Fibroblast of the aortic adventitia (primary cell): ENCODE measurements at places on chromosomes 7 and 10.

DNA sequence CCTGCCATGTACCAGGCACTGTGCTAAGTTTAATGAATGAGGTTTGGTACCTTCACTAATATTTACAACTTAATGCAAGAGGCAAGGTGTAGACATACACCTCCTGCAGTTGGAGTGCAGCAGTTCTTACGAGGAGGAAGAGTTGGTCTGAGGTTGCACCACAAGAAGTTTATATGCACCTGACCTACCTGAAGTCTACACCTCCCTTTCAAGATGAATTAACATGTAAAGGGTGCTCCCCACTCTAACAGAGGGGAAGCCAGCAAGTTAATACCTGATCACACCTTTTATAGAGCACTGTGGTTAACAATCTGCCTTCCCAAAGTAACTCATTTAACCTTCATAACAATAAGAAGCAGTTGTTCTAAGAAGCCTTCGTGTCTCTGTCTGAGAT is 120.0 kb downstream of the LYZL1 start:
- no peak for DNase-seq

DNA sequence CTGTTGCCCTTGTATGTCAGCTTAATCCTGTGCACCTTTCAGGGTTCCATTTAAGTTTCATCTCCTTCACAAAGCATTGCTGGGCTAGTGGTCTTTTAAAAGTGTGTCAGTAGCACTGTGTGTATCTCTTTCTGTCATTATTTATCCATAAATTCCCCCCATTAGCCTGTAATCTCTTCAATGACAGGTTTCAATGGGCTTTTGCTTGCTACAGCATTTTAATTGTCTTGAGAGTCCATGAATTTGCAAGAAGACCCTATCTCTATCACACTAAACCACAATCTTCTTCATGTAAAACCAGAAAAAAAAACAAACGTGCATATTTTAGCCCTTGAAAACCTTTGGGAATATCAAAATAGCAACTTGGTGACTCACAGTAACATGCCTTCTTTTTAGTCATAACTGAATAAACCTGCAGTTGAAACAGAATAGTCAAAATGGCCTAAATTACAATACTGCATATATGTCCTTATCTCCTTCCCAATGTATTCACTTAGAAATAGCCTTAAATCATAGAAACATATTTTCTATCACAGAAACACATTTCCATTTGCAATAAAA is 118.6 kb downstream of the PON1 start:
- DNase-seq = peak; percentile 80

DNA sequence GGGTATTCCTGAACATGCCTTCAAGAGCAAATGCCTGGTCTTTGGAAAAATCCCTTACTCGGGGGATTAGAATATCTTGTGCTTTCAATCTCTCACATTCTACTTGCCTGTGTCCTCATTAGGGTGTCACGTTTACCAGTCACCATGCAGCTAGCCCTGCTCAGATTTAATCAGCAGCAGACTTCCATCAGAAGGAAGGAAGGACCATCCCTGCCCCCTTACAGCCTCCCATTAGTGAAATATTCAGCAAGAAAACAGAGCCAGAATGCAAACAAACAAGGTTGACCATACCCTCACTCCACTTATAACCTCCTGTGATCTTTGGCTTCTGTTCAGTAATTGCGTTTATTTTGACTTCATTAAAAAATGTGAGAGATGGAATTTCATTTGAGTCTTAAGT is 208.6 kb downstream of the CXCL12 start:
- no peak for DNase-seq

DNA sequence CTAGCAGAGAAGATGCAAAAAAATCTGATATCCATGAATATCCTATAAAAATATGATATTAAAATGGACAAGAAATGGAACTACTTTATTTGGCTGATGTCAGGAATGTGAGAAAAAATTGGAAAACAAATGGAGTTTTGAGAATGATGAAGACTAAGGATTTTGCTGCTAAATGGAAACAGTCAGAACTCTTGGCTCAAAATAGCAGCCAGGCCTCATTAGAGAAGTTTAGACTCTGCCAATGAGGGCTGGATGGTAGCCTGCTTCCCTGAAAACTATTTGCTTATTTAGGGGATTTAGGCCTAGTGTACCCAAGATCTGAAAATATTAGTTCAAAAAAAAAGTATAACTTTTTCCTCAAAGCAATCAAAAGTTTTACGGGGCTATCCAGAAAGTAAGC is 458.5 kb downstream of the TFEC start:
- no peak for DNase-seq

DNA sequence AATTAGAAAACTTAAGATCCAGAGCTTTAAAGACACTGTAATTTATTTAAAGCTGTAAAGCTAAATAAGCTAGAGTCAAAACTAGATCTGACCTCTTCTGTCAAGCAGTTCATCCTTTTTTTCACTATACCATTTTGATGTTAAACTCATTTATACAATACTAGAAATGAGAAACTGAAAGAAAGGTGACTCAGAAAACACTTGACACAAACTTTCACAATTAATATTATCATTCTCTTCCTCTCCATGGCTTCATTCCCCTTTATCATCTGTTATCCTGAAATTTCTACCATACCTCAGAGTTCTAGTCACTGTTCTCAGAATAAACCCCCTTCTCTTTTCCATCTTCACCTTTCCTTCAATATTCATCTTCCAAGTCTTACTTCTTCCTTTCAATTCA is 1.3 kb downstream of the FIGNL1 start:
- DNase-seq = no peak

GRCh38 chr7:318476-318875 is 28.5 kb downstream of the FOXL3 start:
- no peak for DNase-seq
